ENCODE measurements at places on chromosomes 1 and 21. TPM values are rescaled to one million over a fixed set of nuclear protein-coding genes. Genes with fewer than 3 reads are reported as not detected.

Gene TAS1R1
- not detected for total RNA-seq

Gene HAO2
- total RNA-seq, result 0.30 TPM

DNA sequence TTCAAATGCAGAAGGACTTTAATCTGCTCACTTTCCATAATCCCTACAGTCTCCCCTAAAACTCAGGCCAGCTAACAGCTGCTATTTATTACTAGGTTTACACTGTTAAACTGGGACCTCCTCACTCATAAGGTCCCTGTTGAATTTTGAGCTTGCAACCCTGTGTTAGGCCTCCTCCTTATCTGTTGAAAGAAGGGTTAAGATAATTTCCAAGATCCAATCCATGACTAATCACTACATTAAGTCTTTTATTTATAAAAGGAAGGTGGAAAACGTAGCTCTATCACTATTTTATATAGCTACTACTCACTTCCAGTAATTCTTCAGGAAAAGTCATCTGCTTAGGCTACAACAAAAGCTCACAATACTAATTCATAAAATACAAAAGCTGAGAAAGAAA lies 79.5 kb downstream of the EVI5 start:
- H3K27me3 ChIP-seq, result no peaks in the 10 kb centered on the region
- no peaks in the 10 kb centered on the region for H3K36me3 ChIP-seq
- H3K27ac ChIP-seq, result no peak overlapping the region

GRCh38 chr1:227191607-227192006 lies 126.7 kb downstream of the CDC42BPA start:
- H3K27me3 ChIP-seq, result no peaks in the 10 kb centered on the region
- H3K4me1 ChIP-seq, result no peaks in the 10 kb centered on the region
- H3K4me3 ChIP-seq, result no peak overlapping the region
- DNase-seq, result no peak

DNA sequence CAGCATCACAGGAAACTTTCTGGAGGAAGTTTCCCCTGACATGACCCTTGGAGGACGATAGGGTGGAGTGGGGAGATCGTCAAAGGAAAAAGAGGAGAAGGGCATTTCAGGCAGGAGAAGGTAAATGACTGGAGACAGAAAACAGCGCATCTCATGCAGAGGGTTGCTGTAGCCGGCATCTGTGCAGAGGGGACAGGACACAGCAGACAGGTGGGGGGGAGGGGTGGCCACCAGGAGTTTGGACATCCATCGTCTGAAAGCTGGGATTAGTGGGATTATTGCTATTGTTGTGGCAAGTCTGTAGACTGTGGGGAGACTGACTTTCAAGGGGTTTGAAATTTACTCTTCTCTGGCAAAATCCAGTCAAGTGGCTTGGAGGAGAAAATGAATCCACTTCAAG lies 463.9 kb downstream of the OMA1 start:
- no peaks in the 10 kb centered on the region for H3K27me3 ChIP-seq
- DNase-seq, result no peak
- no peaks in the 10 kb centered on the region for H3K4me1 ChIP-seq
- no peak overlapping the region for H3K4me3 ChIP-seq
- no peak overlapping the region for H3K27ac ChIP-seq

- no peaks in the 10 kb centered on the region for H3K36me3 ChIP-seq
- no peak overlapping the region for H3K4me3 ChIP-seq
- no peak overlapping the region for H3K27ac ChIP-seq
- H3K27me3 ChIP-seq, result no peaks in the 10 kb centered on the region
- H3K4me1 ChIP-seq, result no peaks in the 10 kb centered on the region
- DNase-seq, result no peak
These were observed 326.8 kb downstream of the PTPRU start for GRCh38 chr1:29563092-29563491.

DNA sequence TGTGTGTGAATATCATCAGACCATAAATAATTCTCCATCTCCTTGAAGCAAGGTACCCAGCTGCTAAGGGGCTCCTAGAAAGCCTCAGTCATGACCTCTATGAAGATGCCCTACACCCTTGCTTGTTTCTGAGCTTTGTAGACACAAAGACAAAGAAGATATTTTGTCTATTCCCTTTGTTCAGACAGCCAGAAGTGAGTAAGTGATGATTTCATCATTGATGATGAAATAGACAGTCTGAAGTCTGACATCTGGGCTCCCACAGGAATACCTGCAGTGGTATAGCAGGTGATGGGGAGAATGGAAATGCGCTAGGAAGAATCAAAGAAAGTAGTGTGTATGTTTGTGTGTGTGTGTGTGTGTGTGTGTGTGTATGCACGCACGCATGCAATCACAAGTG lies 82.2 kb upstream of the DPT start:
- no peak overlapping the region for H3K27ac ChIP-seq
- no peaks in the 10 kb centered on the region for H3K4me1 ChIP-seq
- no peak overlapping the region for H3K4me3 ChIP-seq
- H3K27me3 ChIP-seq, result no peaks in the 10 kb centered on the region

DNA sequence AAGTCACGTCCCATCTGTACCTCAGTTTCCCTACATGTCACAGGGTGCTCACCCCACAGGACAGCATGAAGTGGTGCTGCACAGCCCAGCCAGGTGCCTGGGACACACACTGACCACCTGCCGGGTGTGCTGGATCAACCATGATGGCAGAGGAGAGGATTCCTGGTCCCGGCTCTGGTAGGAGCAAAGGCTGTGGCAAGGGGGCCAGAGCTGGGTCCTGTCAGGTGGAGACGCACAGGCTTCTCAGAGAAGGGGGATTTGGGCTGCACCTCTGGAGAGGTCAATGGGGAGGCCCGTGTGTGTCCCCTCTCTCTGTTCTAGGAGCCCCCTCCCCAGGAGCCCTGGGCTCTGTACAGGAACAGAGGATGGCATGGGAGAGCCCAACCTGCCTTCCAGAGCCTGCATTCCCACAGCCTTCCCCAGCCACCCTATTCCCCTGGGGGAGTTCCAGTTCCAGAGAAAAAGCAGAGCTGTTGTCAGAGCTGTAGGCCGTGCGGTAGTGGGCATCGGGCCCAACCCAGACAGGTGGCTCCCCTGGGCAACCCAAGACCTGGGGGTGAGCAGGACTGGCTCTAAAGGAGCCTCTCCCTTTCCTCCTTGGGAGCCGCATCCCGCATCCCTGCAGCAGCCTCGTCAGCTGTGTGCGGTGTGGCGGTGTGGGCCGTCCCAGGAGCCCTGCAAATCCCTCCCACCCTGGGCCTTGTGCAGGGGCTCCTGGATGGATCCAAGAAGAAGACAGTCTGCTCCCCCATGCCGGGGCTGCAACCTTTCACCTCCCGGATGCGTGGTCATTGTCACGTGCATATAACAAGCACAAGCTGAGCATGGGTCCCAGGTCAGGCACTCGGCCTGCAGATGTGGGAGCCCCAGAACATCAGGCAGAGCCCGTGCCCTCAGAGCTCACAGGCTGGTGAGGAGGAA lies 2.9 kb upstream of the TFF3 start:
- H3K36me3 ChIP-seq, result no peaks in the 10 kb centered on the region
- no peaks in the 10 kb centered on the region for H3K27me3 ChIP-seq
- H3K4me1 ChIP-seq, result peaks cover 7% of the 10 kb centered on the region
- no peak overlapping the region for H3K4me3 ChIP-seq

GRCh38 chr1:203103829-203104495 lies 18.1 kb upstream of the MYOG start:
- no peaks in the 10 kb centered on the region for H3K27me3 ChIP-seq
- H3K4me3 ChIP-seq, result no peak overlapping the region

DNA sequence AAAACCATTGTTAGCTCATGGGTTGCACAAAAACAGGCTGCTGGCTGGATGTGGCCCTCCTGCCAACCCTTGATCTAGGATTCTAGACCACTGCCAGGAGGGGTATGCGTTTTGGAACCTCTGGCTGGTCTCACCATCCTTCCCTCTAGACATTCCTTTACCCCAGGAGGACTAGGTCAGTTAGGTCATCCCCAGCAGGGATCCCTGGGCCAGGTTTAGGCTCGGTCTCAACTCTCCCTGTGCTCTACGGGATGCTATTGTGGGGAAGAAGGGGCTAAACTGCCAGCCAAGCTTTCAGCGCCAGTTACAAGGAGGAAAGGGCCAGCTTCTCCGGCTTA lies 22.7 kb downstream of the SLC2A1 start:
- peaks cover 56% of the 10 kb centered on the region for H3K4me1 ChIP-seq
- H3K27me3 ChIP-seq, result no peaks in the 10 kb centered on the region
- no peak for DNase-seq
- no peaks in the 10 kb centered on the region for H3K36me3 ChIP-seq

DNA sequence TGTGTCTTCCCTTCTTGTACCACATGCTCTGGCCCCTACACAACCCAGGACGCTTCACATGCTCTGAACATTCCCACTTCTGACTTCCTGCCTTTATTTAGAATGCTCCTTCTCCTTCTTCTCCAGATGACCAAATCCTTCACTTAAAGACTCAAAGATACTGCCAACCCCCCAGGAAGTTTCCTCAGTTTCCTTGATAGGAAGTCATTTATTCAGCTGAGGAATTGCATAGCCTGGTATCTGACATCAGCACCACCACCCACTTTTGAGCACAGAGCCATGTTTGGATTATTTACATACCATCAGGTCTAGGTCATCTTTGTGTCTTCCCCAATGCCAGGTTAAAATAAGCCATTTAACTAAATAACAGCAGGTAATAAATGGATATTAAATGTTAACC lies 42.4 kb downstream of the GFI1 start:
- no peaks in the 10 kb centered on the region for H3K27me3 ChIP-seq
- H3K4me3 ChIP-seq, result no peak overlapping the region
- DNase-seq, result no peak
- no peak overlapping the region for H3K27ac ChIP-seq

DNA sequence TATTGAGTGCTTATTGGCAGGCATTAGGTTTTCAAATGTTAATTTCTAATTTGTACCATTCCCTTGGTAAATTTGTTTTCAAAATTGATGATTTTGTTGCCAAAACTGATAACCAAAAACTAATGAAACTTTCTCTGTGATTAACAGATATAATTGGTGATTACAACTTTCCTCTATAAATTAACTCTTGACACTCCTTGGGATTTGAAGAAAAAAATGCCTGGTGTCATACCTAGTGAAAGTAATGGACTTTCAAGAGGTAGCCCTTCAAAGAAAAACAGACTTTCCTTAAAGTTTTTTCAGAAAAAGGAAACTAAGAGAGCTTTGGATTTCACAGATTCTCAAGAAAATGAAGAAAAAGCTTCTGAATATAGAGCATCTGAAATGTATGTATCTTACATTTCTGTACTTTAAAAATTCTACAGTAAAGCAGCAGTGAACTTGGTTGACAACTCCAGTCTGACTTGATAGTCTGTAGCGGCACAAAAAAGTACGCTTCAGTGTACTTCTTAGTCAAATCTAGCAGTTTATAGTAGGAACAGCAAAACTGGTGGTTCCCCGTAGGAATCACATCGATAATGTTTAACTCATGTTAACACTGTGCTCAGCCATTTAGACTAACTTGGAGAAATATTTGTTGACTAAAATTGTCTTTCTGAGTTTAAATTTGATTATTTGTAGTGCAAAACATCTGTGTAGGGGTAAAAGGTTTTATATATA lies 3.0 kb downstream of the USP1 start:
- H3K4me3 ChIP-seq, result no peak overlapping the region
- peaks cover 25% of the 10 kb centered on the region for H3K4me1 ChIP-seq
- no peak overlapping the region for H3K27ac ChIP-seq
- H3K27me3 ChIP-seq, result no peaks in the 10 kb centered on the region
- no peak for DNase-seq

DNA sequence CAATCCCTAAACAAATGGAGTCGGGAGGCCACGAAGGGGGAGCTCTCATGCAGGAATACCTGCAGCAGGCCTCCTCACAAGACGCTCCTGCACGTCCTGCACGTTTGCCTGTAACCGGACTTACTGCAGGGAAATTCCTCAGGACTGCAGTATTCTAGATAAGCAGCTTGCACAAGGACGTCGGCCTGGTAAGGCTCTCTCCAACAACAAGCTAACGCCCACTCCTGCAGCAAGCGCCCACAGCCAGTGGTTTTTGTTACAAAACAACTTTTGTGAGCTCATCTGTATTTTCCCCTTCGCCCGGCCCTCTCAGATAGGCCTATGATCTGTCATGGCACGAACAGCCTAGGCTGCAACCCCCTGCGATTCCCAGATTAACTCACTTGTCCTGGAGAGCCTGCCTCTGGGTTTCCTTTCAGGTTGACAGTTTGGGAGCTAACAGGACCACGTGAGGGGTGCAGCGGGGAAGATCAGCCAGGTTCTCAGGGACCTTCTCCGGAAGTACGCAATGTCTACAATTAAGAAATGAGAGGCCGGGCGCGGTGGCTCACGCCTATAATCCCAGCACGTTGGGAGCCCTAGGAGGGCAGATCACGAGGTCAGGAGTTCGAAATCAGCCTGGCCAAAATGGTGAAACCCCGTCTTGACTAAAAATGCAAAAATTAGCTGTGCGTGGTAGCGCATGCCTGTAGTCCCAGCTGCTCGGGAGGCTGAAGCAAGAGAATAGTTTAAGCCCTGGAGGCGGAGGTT lies 921 bp upstream of the MIB2 start:
- H3K27ac ChIP-seq, result peak overlapping the region; percentile 100
- H3K4me1 ChIP-seq, result peaks cover 54% of the 10 kb centered on the region
- H3K27me3 ChIP-seq, result no peaks in the 10 kb centered on the region
- H3K4me3 ChIP-seq, result peak overlapping the region; percentile 100

GRCh38 chr1:61436016-61436415 lies 288.9 kb downstream of the TM2D1 start:
- DNase-seq, result no peak
- H3K36me3 ChIP-seq, result no peaks in the 10 kb centered on the region
- no peak overlapping the region for H3K27ac ChIP-seq
- no peak overlapping the region for H3K4me3 ChIP-seq
- peaks cover 3% of the 10 kb centered on the region for H3K4me1 ChIP-seq

- H3K27ac ChIP-seq, result no peak overlapping the region
- H3K27me3 ChIP-seq, result no peaks in the 10 kb centered on the region
- H3K4me3 ChIP-seq, result no peak overlapping the region
- no peak for DNase-seq
- no peaks in the 10 kb centered on the region for H3K4me1 ChIP-seq
- H3K36me3 ChIP-seq, result no peaks in the 10 kb centered on the region
These were observed 683.4 kb downstream of the PTPRC start for GRCh38 chr1:199322278-199322677.

GRCh38 chr21:21057349-21058062 lies 59.3 kb downstream of the NCAM2 start:
- no peak for DNase-seq
- H3K27ac ChIP-seq, result no peak overlapping the region
- no peaks in the 10 kb centered on the region for H3K27me3 ChIP-seq
- no peaks in the 10 kb centered on the region for H3K36me3 ChIP-seq
- H3K4me3 ChIP-seq, result no peak overlapping the region

GRCh38 chr21:46661211-46661625 lies 25.7 kb downstream of the PRMT2 start:
- H3K36me3 ChIP-seq, result peaks cover 39% of the 10 kb centered on the region
- DNase-seq, result peak; percentile 55
- H3K27ac ChIP-seq, result no peak overlapping the region
- peaks cover 9% of the 10 kb centered on the region for H3K4me1 ChIP-seq
- H3K4me3 ChIP-seq, result peak overlapping the region; percentile 0
- H3K27me3 ChIP-seq, result no peaks in the 10 kb centered on the region

DNA sequence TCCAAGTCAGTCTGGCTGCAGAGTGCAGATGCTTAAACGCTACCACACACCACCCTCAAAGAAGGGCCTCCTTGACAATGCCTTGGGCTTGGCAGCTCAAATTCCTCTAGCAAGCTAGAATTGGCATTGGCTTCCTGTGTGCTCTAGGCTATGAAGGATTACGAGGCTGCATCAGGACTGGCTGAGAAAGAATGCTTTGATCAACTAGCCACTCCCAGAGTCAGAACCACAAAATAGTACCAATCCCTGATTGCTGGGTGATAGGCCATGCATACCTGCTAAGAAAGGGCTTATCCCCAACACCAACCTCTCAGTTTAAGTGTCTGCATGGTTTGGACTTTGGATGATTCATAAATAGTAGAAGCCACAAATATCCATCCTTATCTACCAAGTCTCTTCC lies 504.9 kb downstream of the OMA1 start:
- DNase-seq, result no peak
- H3K36me3 ChIP-seq, result no peaks in the 10 kb centered on the region
- H3K4me1 ChIP-seq, result no peaks in the 10 kb centered on the region
- no peaks in the 10 kb centered on the region for H3K27me3 ChIP-seq
- H3K4me3 ChIP-seq, result no peak overlapping the region
- no peak overlapping the region for H3K27ac ChIP-seq
